ENCODE measurements at places on chromosomes 4 and X.

DNA sequence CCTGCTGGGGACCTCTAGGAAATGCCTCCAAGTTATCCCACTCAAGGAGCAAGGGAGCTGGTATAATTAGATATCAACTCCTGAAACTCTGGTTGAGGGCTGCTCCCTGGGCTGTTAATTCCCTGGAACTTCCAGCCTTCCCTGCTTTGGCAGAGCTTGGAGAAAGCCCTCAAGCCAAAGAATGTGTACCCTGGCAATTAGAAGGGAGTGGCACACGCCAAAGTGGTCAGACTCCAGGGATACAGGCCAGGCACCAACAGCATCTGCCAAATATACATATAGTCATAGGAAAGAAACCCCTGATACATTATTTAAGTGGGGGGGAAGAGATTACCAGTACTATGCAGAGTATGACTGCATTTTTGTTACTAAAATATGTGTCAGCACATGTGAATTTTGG is 616.8 kb downstream of the BCOR start:
- no peak for DNase-seq

GRCh38 chr4:18981234-18981615 is 959.7 kb upstream of the LCORL start:
- no peak for DNase-seq

GRCh38 chr4:150037251-150037856 is 40.9 kb upstream of the DCLK2 start:
- DNase-seq: no peak

DNA sequence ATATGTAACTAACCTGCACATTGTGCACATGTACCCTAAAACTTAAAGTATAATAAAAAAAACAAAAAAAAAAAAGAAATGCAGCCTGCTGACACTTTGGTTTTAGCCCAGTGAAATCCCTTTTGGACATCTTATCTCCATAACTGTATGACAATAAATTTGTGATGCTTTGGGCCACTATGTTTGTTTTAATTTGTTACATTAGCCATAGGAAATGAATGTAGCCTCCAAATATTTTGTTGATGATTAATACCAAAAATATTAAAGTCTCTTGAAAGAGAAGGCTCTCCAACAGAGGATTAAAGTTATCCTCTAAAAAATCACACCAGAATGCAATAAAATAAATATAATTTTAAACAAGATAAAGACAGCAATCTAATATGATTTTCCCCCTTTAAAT is 852.7 kb upstream of the SLIT2 start:
- no peak for DNase-seq

GRCh38 chrX:69291116-69291515 is 125.9 kb upstream of the PJA1 start:
- DNase-seq: no peak

GRCh38 chr4:38056011-38056685 is 96.0 kb downstream of the PTTG2 start:
- peak; percentile 19 for DNase-seq

DNA sequence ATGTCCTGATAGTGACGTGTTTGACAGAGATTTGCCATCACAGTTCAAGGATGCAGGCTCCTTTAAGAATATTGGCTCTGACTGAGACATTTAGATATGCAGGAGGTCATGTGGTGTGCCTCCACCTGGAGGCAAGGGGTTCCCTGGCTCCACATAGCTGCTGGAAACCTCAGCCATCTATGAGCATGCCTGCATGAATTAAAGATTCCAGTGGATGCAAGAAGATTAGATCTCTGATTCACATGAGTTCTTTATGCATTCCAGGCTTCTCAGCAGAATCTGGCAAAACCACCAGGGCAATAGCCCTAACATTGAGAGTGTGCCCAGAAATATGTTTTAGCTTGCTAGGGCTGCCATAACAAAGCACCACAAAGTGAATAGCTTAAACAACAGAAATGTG is 298.5 kb upstream of the AADAT start:
- no peak for DNase-seq

- DNase-seq: no peak
These were observed 815.8 kb upstream of the EPHA5 start for GRCh38 chr4:66486068-66486467.

GRCh38 chr4:108937066-108937465 is 174.2 kb upstream of the ETNPPL start:
- DNase-seq: no peak

- DNase-seq: no peak
These were observed 43.2 kb upstream of the RBM47 start for GRCh38 chr4:40672528-40673522.

DNA sequence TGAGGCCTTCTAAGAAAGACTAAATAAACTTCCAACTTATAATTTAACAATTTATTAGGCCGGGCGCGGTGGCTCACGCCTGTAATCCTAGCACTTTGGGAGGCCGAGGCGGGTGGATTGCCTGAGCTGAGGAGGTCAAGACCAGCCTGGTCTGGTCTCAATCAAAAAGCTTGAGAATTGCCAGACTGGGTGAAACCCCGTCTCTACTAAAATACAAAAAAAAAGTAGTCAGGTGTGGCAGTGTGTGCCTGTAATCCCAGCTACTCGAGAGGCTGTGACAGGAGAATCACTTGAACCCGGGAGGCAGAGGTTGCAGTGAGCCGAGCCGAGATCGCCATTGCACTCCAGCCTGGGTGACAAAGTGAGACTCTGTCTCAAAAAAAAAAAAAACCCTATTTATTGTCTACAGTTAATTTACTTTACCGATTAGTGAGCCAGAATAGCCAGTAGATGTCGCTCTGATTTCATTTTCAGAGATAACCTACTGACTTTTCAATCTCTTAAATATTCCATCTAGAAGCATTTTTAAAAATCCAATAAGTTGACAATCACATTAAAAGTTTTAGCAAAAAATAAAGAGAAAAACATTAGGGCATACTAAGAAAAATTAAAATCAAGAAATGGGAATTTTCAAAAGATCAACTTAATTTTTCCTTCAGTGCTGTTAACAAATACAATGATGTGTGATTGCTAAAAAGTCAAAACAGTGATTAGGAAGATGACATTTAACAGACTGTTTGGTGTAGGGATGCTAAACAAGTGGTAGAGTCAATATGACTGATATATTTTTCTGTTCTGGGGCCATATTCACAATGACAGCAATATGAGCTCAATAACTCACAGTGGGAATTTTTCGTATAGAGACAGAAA is 4.3 kb upstream of the SHROOM3 start:
- no peak for DNase-seq

Data from endothelial cell (in vitro differentiated cells).